ENCODE measurements at places on chromosomes 5 and 9. TPM values are rescaled to one million over a fixed set of nuclear protein-coding genes. Genes with fewer than 3 reads are reported as not detected.

DNA sequence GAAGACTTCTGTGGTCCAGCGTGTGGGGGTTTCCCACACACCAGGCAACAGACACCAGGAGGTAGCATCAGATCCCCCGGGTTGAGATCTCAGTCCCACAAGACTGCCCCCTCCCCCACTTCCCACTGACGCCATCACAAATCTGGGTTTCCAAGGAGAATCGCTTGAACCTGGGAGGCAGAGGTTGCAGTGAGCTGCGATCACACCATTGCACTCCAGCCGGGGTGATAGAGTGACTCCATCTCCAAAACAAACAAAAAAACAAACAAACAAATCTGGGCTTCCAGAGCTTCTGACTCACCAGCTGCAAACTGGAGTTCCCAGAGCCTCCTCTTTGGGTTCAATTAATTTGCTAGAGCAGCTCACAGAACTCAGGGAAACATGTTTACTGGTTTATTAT, 4.7 kb upstream of the GBGT1 start:
- no peak for DNase-seq

GRCh38 chr5:96203761-96204160, 229.3 kb downstream of the PCSK1 start:
- no peak for DNase-seq

DNA sequence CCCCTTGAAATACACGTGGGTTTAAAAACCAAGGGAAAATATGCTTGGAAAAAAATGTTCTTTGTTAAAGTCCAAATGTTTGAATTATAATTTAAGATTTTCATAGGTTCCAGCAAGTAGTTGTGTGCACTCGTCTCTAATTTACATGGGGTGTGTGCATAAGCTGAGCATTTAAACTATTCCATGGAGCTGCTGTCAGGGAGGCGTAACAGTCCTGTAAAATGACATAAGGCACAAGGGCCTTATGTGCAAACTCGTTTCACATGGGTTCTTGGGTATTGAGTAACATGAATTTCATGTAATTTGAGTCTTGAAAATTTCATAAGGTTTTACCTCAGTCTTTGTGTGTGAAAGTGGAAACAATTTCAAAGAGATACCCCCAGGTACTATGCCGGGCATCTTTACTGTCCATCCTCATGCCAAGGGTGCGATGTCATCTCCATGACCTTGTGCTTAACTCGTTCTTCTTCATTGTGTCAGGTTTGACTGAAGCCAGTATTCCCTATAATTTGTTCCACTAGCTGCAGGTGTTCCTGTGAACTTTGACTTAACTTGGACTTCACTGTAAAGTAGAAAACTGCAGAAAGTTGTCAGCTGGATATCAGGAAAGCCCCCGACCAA, 359.3 kb downstream of the SH3GL2 start:
- DNase-seq, result no peak

- no peak for DNase-seq
Observed at GRCh38 chr9:120985819-120986222, 59.2 kb upstream of the TRAF1 start.

DNA sequence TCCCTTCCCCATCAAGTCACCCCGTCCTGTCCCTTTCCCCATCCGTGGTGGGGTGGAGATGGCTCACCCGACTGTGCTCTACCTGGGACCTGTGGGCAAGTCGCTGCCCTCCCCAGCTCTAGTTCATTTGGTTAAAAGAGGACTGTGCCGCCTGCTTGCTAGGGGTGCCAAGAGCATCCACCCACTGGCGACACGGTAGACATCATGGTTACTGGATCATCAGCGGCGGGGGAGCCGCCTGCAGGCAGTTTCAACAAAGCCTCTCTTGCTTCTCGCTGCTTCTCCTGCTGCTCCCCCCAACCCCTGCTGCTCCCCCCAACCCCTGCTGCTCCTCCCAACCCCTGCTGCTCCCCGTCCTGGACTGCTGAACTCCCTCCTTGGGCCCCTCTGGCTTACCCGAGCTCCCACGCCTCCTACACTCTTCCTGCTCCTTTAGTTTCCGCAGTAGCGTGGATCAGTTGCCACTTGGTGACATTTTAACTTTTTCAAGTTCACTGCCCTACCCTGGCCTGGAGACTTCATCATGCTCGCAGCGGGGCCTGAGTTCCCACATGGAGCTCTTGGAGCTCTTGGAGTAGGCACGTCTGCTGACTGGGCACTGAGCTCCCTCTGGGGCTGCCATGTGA, 22.0 kb upstream of the SCGB3A1 start:
- DNase-seq, result no peak

Gene LRRC26
- 0.17 TPM for total RNA-seq

Gene QRFP
- total RNA-seq, result not detected

DNA sequence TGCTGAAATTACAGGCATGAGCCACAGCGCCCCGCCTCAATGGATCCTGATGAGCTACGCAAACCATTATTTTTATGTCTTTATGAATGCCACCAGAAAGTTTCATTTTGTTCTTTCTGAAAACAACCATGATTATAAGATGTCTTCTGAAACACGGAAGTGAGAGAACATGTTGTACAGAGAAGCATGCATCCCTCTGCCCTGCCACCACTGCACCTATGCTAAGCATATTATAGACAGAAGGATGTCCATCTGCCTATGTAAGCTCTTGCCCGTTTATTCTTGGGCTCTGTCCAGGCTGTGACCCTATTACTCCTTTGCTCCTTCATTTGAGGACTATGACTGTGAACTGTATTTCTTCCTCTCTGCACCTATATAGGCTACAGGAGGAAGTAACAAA, 74.3 kb downstream of the GRAMD2B start:
- no peak for DNase-seq

Gene CTNNAL1
- 10.5 TPM for total RNA-seq
